Lower leg skin (tissue), 4 donors: ENCODE measurements at places on chromosomes 7 and 10. TPM values are rescaled to one million over a fixed set of nuclear protein-coding genes. Genes with fewer than 3 reads are reported as not detected.

GRCh38 chr7:13827716-13828115 is 161.8 kb downstream of the ETV1 start:
- no peak for DNase-seq

GRCh38 chr7:69722843-69723242 is 124.6 kb downstream of the AUTS2 start:
- no peak for DNase-seq

Gene TWIST1
- 21.8 TPM for total RNA-seq

GRCh38 chr10:91596825-91597196 is 36.1 kb downstream of the PPP1R3C start:
- DNase-seq: no peak

DNA sequence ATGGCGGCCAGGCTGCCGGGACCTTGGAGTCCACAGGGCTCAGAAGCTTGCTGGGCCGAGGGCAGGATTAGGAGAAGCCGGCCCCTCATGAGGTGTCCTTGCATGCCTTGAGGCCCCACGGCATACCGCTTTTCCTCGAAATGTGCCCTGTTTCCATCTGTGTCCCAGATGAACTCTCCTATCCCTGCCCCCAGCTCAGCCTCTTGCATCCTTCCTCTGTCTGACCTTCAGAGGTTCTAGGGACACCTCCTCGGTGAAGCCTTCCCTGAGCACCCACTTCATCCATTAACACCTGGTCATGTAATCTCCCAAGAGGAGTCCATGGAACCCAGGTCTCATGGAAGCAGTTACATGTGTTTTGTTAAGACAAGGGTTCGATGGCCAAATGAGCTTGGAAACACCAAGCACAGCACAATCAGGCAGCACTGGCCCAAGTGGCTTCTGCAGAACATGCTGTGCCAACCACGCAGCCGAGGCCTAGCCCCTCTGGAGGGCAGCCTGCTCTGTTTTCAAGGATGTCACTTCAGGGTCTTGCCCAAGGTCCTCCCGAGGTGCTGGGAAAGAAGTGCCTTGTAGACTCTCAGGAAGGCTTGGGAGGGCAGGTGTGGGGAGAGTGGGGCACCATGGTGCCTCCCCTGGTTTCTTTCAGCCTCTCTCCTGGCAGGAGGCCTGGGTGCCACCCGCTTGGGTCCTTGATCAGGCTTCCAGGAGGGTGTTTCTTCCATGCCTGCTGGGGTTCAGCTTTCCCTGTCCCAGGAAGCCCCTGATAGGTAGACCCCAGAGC is 124.3 kb downstream of the NEURL1 start:
- DNase-seq: no peak

DNA sequence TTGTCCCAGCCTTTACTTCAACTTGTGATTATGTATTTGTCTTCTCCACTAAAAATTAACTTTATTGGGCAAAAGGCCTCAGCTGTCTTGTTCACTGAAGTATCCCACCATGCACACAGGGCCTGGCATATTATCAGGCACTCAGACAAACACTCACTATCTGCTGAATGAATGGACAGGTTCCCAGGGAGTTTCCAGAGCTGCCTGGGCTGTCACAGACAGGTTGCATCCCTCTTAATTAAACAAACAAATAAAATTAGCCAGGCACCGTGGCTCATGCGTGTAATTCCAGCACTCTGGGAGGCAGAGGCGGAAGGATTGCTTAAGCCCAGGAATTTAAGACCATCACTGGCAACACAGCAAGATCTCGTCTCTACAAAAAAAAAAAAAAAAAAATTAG is 1.5 kb upstream of the TSPAN14 start:
- DNase-seq: no peak

Gene TMEM176A
- 4.8 TPM for total RNA-seq

- peak; percentile 23 for DNase-seq
Measured at GRCh38 chr10:47402641-47403301, 18.7 kb upstream of the ZNF488 start.

DNA sequence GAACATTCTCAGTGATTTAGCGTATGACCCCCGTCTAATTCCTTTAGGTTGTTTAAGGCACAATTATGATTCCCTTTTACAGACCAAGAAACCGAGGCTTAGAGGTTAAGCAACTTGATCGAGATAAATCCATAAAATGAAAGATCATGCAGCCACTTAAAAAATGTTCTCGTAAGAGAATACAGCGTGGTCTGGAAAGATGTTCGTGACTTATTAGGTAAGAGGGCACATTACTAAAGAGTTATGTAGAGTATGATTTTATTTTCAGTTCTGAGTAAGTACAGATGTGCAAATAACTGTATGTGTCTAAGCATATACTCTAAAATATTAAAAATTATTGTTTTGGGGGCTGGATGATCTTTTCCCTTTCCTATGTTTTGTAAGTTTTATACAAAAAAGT is 575.1 kb downstream of the PARD3 start:
- no peak for DNase-seq

DNA sequence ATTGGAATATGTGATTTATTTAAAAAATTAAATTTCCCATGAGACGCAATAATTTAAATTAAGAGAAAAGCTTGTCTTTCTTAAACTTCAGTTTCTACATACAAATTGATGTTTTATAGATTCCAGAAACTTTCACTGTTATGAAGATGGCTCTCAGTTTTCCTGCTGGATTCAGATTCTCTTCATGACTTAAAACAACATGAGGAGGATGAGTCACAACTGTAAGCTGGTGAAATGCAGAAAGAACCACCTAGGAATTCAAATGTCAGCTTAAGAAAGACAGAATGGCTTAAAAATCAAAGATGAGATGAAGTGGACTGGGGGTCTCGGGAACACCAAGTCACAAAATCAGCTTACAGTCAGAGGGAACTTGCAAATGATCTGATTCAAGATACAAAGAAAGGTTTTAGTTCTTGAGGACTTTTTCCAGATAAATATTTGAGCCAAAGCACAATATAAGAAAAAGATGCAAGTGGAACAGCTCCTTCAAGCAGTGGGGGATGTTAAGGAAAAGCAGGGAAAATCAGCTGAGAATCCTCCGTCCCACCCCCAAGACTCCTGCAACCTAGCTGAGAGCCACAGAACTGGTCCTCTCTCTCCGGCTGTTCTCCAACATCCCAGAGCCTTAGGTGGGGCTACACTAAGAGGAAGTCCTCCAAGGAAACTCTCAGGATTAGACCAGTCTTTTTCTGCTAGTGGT is 279.8 kb downstream of the KCNMA1 start:
- no peak for DNase-seq
